Forelimb muscle (tissue), 1 donor: ENCODE measurements at places on chromosomes 12 and 14. TPM values are rescaled to one million over a fixed set of nuclear protein-coding genes. Genes with fewer than 3 reads are reported as not detected.

CNOT2 gene
- polyA plus RNA-seq = 79.9 TPM

ENDOU gene
- polyA plus RNA-seq = 0.71 TPM

CD69 gene
- polyA plus RNA-seq = 0.61 TPM

C12orf54 gene
- polyA plus RNA-seq = 0.44 TPM

TTC6 gene
- 0.06 TPM for polyA plus RNA-seq

TAMALIN gene
- 16.3 TPM for polyA plus RNA-seq

SLC25A21 gene
- polyA plus RNA-seq = 1.2 TPM

TSHR gene
- 0.65 TPM for polyA plus RNA-seq

CABP1 gene
- polyA plus RNA-seq = 2.5 TPM

SERPINA3 gene
- not detected for polyA plus RNA-seq

NTN4 gene
- polyA plus RNA-seq = 43.1 TPM

RHOJ gene
- polyA plus RNA-seq = 25.9 TPM

COCH gene
- 6.9 TPM for polyA plus RNA-seq

CLEC12A gene
- polyA plus RNA-seq = 0.22 TPM

SLC2A13 gene
- 3.5 TPM for polyA plus RNA-seq

KRAS gene
- polyA plus RNA-seq = 16.1 TPM

KLRK1 gene
- 0.58 TPM for polyA plus RNA-seq

GPR68 gene
- 0.82 TPM for polyA plus RNA-seq

CD4 gene
- 5.6 TPM for polyA plus RNA-seq

DNAI7 gene
- 0.38 TPM for polyA plus RNA-seq

DEPDC4 gene
- polyA plus RNA-seq = 1.0 TPM

OLR1 gene
- 0.76 TPM for polyA plus RNA-seq

PGF gene
- polyA plus RNA-seq = 43.2 TPM

TC2N gene
- polyA plus RNA-seq = 3.1 TPM

ANKS1B gene
- 2.3 TPM for polyA plus RNA-seq

HOXC12 gene
- polyA plus RNA-seq = not detected

DHRS1 gene
- polyA plus RNA-seq = 15.0 TPM

KCNC2 gene
- 0.38 TPM for polyA plus RNA-seq

TCL1A gene
- 0.73 TPM for polyA plus RNA-seq

GLS2 gene
- polyA plus RNA-seq = 0.85 TPM

LRFN5 gene
- 7.0 TPM for polyA plus RNA-seq

CDC42BPB gene
- 50.8 TPM for polyA plus RNA-seq

SLC15A5 gene
- polyA plus RNA-seq = not detected
